Glomerular endothelial cell (primary cell): ENCODE measurements at places on chromosomes 2 and 18.

GRCh38 chr2:215850380-215850779 is 163.0 kb downstream of the MREG start:
- no peak for DNase-seq

DNA sequence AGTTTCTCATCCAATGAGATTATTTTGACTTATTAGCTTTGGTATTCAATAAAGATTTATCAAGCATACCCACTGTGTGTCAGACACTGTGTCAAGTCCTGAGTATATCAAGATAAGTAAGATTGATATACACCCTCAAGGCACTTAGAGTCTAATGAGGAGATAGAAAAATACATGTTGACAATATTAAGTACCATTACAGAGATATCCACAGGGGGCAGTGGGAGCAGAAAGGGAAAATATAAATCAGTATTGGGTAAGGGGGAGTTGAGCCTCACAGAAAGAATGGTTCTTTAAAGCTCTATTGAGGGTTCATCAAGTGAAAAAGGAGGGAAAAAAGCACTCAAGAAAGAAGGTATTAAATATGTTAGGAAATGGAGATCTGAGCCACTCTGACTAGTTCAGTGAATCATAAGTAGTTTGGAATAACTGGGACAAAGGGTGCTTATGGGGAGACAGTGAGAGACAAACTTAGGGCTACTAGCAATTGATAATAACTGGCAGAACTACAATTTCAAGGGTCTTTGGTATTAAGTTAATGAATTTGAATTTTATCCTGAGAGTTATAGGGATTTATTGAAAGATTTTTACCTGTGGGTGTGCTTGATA is 45.5 kb upstream of the SLC8A1 start:
- no peak for DNase-seq

DNA sequence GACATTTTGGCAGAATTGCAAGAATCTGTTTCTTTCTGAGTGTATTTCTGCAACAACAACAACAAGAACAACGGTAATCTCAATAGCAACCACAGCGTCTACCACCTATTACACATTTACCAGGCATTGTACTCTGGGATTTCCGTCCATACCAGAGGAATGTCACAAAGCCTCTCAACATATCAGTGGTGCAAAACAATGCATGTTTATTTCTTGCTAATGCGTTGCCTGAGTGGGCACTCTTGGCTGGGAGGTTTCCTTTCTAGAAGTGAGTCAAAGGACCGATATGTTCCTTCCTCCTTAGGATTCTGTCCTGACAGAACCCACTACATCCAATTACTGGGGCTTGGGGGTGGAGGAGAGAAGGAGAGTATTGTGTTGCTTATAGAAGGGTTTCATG is 585.6 kb downstream of the TSN start:
- DNase-seq: no peak

DNA sequence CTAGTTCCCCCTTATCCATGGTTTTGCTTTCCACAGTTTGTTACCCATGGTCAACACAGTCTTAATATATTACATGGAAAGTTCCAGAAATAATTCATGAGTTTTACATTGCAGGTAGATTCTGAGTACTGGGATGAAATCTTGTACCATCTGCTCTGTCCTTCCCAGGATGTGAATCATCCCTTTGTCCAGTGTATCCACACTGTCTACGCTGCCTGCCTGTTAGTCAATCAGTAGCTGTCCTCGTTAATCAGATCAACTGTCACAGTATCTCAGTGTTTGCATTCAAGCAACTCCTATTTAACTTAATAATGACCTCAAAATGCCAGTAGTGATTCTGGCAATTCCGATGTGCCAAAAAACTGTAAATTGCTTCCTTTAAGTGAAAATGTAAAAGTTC is 76.3 kb downstream of the DYNC1I2 start:
- DNase-seq: no peak

- DNase-seq: no peak
These were observed 85.4 kb downstream of the NCKAP1 start for GRCh38 chr2:182952741-182953450.

- no peak for DNase-seq
These were observed 122.5 kb upstream of the LTBP1 start for GRCh38 chr2:32824070-32824809.

- no peak for DNase-seq
These were observed 8.5 kb downstream of the EVA1A start for GRCh38 chr2:75552222-75552621.

DNA sequence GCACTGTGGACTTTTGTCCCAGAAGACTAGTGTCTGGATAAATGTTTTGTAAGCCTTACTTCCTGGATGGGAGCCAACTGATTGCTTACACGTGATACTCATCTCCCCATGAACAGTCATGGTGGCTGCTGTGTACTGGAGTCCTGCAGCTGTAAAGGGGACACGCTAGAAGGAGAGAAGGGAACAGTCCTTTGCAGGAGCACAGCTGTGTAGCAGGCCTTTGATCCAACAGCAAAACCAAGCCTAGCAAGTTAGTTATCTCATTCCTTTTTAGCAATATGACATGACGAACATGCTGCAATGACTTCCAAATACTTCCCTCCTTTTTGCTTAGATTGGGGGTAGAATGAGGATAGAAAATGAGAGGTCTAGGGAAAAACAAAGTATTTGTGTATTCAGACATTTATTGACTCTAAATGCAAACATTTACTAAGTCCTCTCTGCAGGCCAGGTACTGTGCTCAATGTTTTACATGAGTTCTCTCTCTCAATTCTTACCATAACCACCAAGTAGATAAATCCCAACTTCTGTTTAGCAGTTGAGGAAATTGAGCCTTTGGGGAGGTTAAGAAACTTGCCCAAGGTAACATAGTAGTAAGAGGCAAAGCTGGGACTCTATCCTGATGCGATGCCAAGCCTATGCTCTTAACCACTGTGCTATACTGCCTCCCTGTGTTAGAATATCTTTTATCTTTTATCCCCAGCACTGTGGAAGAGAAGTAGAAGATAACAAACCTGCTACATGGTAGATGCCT is 55.4 kb upstream of the CD28 start:
- DNase-seq: no peak

- no peak for DNase-seq
These were observed 188.8 kb downstream of the CAMKMT start for GRCh38 chr2:44550561-44550960.

DNA sequence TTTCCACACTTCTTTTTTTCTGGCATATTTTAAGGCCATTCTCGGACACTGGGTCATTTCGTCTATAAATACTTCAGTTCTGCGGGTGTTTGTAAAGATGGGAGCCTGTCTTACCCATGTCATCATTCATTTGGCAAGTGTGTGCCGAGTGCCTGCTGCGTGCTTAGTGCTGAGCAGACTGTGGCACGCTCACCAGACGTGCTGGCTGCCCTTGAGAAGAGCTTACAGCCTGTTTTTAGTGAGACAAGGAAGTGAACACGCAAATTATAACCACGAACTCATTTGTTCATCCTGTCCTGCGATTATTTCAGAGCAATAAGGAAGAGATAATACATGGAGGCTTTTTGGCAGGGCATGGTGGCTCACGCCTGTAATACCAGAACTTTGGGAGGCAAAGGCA is 10.4 kb upstream of the STON1 start:
- no peak for DNase-seq

DNA sequence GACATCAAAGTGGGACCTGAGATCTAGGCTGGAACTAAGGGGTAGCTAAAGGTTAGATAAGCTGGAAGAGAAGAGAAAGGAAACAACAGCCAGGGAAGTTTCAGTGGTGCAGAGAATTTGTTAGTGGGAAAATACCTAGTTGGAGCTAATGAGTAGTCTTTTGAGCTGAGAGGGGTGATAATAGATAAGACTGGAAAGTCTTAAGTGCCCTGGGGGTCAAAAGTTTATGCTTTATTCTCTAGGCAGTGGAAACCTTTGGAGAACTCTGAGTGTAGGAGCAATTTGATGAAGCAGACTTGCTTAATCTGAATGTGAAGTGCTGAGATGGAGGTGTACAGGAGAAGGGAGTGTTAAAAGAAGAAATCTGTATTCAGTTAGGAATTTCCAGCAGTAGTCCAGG is 90.8 kb downstream of the CPS1 start:
- no peak for DNase-seq

- no peak for DNase-seq
These were observed 178.8 kb upstream of the TWIST2 start for GRCh38 chr2:238669046-238669445.

GRCh38 chr2:74515271-74515980 is 1.2 kb downstream of the TLX2 start:
- no peak for DNase-seq

DNA sequence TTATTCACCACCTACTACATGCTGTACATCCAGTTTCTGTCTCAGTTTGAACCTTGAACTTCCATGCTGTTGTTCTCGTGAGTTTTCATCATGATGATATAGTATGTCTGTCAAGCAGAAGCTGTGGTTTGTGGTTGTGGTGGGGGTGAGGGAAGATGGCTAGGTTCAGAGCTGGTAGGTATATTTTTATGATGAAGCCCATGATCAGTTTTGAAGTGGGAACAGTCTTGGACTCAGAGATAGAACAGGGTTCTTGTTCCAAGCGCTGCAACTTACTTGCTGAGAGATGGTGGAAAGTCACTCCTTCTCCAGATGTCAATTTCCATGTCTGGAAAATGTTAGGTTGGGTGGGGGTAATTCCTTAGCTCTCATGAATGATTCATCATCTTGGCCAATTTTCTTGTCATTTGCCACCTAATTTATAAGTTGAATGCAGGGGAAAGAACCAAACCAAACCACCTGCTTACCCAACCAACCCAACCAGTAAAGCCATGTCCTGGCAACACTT is 21.6 kb downstream of the PMAIP1 start:
- no peak for DNase-seq

DNA sequence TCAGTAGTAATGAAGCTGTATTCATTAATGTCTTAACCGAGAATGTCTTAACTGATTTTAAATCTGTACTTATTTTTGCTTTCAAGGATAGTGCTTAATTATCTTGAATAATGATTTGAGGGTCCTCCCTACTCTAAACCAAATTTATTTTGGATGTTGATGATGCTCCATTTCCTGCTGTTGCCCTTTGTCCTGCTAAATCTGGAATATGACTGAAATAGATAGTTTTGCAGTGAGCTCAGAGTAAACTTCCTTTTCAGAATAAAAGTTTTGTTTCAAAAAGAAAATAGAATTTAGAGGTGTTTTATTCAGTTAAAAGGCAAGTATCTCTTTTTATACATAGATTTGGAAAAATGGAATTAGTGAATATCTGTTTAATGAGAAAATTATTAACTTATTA is 8.1 kb downstream of the NBEAL1 start:
- no peak for DNase-seq

DNA sequence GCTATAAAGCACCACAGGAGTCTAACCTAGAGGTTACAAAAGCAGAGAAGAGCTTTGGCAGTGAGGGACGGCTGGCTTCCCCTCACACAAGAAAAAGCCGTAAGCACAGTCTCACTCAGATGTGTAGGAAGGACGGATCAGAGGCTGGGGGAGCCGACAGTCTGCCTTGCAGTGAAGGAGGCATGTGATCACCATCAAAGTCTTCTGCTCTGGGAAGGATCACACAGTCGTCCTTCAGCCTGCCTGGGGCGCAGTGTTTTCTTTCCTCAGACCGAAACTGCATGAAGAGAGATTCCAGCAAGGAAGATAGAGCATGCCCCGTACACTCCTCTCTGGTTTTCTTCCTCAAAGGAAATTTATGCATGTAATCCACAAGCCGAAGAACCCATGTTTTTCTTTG is 24.1 kb downstream of the GATA6 start:
- no peak for DNase-seq

GRCh38 chr2:241269707-241270520 is 45.6 kb downstream of the HDLBP start:
- DNase-seq: no peak

DNA sequence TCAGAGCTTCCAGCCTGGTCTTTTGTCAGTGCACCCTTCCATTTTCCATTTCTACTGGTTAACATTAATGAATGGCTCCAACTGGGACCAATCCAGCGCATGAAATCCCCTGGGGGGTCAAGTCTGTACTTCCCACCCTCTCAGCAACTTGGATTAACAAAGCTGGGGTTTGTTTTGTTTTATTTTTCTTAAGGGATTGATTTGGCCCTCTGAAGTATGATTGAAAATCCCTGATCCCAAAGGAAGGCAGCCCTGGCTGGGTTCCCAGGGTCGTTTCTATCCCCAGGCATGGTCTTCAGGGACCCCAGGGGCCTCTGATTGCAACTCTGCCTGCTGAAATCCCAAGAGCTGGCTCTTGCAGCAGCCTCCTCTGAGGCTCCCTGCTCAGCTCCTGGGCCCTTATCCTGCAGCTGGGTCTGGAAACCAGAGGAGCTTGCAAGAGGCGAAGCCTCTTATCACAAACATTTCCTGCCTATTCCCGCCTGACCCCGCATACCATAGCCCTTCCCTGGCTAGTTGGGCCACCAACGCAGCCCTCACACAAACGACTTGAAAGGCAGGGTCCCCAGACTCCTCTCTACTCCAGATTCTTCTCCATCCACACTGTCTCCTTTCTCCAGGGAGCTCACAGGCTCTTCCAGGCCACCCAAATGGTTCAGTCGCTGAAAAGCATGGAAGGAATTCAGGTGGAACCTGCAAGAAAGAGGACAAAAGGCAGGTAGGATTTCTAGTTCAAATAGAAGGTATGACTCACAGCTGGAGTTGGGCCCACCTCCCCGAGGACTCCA is 109.7 kb upstream of the PKDCC start:
- no peak for DNase-seq

GRCh38 chr18:45137087-45137419 is 456.4 kb downstream of the SETBP1 start:
- DNase-seq: no peak

GRCh38 chr18:56933472-56933871 is 213.4 kb upstream of the BOD1L2 start:
- no peak for DNase-seq

- no peak for DNase-seq
These were observed 137.7 kb downstream of the THADA start for GRCh38 chr2:43458014-43458628.

GRCh38 chr2:101830555-101830954 is 133.0 kb downstream of the MAP4K4 start:
- DNase-seq: no peak

DNA sequence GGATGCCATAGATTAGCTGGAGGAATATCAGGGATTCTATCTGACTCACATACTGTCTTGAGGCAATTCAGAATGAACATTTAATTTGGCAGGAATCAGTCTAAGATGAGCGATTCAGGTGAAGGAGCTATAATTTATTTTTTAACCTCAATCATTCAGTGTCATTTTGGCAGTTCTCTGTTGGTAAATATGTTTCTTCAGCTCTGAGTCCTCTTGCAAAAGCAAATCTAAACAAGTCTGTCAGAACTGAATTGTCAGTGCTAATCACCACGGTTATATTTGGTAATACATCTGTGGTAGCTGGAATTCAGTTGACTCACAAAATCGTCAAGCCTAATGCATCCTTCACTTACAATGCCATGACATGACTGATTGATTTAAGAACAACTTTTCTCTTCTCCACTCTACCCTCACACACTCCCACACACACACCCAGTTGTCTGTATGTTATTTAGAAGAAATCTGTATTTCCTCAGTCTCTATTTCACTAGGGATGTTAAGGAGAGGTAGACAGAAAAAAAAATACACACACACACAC is 516.6 kb upstream of the NXPH2 start:
- DNase-seq: no peak

DNA sequence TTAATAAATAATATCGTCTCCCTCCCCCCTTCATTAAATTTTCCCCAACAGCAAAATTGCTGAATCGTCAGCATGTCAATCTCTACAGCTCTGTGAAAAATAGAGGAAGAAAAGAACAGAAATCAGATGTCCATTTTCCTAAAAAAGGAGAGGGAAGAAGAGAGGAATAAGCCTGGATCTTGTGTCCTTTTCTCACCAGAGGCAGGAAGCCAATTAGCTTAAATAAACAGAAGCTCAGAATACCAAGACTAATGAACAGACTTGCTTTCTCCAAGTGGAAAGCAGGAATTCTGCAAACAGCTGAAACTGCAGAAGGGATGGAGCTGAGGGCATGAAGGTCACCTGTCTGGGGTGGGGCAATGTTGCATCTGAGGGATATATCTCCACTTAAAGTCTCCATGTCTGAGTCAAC is 265.7 kb downstream of the CCDC85A start:
- no peak for DNase-seq
